ENCODE measurements at places on chromosomes 7 and 10.

- DNase-seq, result no peak
Measured at GRCh38 chr7:36185756-36186155, 32.7 kb downstream of the EEPD1 start.

- DNase-seq, result no peak
Measured at GRCh38 chr7:1368184-1368681, 91.0 kb downstream of the MICALL2 start.

DNA sequence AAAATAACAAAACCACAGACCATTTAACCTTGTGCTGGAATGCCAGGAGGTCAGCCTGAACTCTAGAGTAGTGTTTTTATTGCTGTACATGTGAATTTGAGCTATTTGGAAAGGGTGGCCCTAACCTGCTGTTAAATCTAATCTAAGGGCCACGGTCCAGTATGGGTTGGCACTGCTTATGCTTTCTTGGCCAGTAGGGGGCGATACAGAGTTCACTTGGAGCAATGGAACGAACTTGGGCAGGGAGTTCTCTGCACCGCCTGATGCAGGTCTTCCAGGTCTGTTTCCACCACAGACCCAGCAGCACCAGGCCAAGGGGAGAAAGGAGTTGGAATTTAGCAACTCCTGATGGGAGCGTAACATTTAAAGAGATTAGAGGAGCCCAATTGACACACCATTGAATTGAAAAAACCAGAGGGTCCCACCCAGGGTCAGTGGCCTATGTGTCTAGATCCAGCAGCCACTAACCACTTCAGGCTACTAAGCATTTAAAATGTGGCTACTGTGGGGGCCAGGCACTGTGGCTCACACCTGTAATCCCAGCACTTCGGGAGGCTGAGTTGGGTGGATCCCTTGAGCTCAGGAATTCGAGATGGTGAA lies 75.7 kb upstream of the EFCAB10 start:
- DNase-seq, result no peak

DNA sequence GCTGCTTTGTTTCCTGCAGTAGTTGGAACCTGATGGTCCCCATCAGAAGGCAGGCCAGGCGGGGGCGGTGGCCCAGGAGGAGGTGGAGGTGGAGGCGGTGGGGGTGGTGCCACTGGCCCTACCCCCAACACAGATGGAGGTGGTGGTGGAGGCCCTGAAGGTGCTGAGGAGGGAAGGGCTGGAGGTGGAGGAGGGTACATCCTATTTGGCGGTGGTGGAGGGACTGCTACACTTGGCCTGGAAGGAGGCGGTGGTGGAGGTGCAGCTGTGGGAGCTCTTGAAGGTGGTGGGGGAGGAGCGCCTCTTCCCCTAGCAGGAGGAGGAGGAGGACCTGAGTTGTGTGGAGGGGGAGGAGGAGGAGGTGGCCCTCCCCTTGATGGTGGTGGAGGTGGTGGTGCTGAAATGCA lies 36.8 kb downstream of the LMOD2 start:
- DNase-seq, result no peak

DNA sequence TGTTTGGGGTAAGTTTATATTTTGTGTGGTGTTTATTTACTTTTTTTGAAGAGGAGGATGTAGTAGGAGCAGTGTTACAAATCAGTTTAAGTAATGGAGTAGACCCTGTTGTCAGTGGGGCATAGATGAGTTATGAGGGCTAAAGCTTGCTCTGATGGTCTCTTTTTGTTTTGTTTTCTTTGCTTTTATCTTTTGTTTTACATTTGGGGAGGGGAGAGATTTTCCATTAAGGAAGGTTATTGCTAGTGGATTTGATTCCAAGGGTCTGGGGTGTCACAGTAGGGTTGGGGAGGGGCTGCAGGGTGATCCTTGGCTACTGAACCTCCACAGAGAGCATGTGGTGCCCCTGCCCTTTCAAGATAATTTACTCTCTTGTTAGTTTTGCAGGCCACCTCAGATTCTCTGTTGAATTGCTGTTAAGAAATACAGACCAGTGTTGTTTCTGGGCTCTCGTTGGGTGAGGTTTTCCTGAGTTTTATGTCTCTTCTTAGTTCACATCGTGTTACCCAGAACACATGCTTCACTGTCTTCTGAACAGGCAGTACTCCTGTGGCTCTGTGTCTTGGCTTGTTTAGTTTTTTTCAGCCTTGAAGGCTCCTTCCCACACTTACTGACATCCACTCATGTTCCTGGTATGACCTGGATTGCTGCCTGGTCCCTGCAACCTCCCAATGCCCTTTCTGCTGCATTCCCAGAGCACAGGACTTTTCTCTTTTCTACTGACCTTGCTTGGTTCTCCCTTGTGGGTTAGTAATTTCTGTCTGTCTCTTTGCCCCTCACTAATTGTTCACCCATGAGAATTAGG lies 4.2 kb downstream of the KIFBP start:
- no peak for DNase-seq

GRCh38 chr10:69051303-69051702 lies 36.6 kb upstream of the SRGN start:
- no peak for DNase-seq
